ENCODE measurements at places on chromosomes 4 and X.

- DNase-seq = no peak
Observed at GRCh38 chr4:53889326-53890055, 174.9 kb downstream of the CHIC2 start.

- no peak for DNase-seq
Observed at GRCh38 chr4:105870963-105871362, 24.3 kb upstream of the NPNT start.

GRCh38 chrX:70480660-70481018 is 36.0 kb downstream of the DLG3 start:
- DNase-seq = no peak

- DNase-seq = no peak
Observed at GRCh38 chrX:18076434-18076833, 144.3 kb downstream of the BEND2 start.

- DNase-seq = no peak
Observed at GRCh38 chr4:38080061-38080974, 120.1 kb downstream of the PTTG2 start.

- DNase-seq = peak; percentile 80
Observed at GRCh38 chr4:123397144-123398065, 810 bp downstream of the SPRY1 start.

GRCh38 chrX:21873063-21873775 is 17.4 kb downstream of the YY2 start:
- no peak for DNase-seq

GRCh38 chrX:118503260-118504041 is 7.8 kb downstream of the DOCK11 start:
- DNase-seq = no peak

- DNase-seq = no peak
Observed at GRCh38 chr4:10100734-10101216, 15.8 kb downstream of the WDR1 start.

- DNase-seq = no peak
Observed at GRCh38 chrX:67777148-67777547, 233.3 kb downstream of the AR start.

GRCh38 chr4:67549123-67549522 is 3.8 kb upstream of the CENPC start:
- peak; percentile 45 for DNase-seq

- no peak for DNase-seq
Observed at GRCh38 chrX:153989973-153990655, 17.6 kb downstream of the TMEM187 start.

DNA sequence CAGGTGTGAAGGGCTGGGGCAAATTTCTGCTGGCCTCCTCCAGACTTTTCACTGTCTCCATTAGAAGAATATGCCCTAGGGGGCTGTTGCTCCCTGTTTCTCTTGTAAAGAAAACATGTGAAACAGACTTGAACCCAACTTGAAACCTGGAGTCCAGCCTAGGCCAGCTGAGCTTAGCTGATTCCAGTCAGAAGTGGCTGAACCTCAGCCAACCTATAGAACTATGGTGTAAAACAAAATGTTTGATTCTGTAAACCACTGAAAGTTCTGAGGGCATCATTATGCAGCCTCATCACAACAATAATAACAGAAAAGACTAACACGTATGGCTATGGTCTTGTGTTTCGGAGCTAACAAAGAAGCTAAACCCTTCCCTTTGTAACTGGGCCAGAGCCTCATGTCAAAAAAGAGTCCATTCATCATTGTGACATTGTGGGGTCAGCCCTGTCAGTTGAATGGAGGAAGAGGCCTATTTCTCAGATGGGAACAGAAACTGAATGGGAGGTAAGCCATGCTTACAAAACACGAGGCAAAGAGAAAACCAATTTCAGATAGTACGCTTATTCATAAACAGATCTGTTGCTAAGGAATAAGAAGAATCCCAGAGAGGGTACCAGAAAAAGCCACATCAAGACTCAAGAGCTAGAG is 34.1 kb downstream of the SETD7 start:
- no peak for DNase-seq

- no peak for DNase-seq
Observed at GRCh38 chrX:127947450-127947849, 104.8 kb downstream of the ACTRT1 start.

DNA sequence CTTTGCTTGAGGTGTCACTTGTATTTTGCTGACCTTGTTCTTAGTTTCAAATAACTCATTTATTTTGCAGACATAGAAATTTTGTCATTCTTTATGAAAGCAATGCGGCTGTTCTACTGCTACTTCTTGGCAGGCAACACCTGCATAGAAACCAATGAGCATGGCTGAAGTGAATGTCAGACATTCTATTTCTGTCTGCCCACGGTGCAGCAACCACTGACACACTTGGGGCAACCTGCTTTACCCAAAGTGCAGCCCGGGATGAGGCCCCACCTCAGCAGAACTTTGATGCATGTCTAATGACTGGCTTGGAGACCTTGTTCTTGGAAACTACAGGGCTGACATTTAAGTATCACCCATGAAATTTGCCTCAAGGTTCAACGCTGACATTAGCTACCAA is 93.6 kb downstream of the RBM47 start:
- no peak for DNase-seq

- no peak for DNase-seq
Observed at GRCh38 chr4:122914938-122915337, 7.5 kb downstream of the NUDT6 start.

DNA sequence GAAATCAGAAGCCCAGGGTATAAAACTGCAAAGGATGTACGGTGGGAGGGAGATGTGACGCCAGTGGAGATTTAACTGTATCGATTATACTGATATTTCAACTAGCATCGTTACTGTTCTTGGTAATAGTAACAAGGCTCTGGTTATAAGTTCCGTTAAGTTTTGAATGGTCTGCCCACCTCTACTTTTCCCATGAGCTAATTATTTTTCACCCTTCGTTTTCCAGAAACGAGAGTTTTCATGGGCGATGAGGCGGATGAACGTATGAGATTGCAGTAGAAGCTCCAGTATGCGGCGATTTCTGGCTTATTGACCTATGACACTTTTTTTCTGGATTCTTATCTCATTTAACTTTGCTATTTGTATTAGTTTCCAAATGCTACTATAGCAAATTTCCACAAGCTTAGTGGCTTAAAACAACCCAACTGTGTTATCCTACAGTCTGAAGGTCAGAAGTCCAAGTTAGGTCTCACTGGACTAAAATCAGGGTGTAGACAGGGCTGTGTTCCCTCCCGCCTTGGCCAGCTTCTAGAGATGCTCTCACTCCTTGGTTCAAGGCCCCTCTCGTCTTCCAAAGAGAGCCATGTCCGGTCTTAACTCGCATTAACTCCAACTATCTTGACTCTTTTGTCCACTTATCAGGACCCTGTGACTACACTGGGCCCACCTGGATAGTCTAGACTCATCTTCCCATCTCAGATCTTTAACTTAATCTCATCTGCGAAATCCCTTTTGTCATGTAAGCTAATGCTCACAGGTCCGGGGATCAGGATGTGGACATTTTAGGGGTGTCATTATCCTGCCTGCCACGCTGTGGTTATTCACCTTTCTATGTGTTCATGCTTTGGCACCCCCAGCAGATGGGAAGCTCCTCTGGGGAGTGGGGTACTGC is 122.5 kb downstream of the IRF2 start:
- no peak for DNase-seq

GRCh38 chrX:17803449-17803848 is 57.6 kb downstream of the RAI2 start:
- no peak for DNase-seq

GRCh38 chrX:153875391-153876111 is 10.4 kb downstream of the L1CAM start:
- peak; percentile 62 for DNase-seq

DNA sequence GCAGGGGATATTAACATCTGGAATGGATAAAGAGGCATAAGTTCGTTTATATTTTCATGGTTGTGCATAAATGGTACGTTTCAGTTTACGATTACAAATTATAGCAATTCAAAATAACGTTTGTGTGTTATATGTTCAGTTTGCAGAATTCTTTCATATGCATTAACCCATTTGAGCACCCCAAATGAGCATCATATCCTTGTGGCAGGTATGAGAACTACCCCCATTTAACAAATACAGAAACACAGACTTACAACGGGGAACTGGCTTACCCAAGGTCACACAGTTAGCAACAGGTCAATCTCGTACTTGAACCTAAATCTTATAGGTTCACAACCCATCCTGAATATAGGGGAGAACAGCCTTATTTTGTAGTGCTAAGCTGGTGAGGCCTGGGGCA is 33.1 kb downstream of the EDNRA start:
- DNase-seq = no peak

DNA sequence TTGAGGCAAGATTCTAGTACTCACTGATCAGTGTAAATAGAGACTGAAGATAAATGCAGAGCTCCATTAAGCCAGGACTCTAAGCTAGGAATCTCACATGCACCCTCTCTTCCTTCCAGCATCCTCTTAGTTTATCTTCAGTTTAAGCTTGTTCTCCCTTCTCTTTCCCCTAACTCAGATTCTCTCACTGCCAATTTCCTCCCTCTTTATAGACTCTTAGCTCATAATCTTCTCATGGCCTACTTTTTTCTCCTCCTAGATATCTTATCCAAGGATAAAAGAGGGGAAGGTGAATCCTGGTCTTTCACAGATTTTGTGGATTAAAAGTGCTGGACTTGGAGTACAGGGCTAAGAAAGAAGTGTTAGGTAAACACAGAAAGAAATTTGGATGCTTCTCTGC is 108.9 kb upstream of the TENM3 start:
- no peak for DNase-seq

- DNase-seq = no peak
Observed at GRCh38 chr4:163148466-163149336, 18.0 kb downstream of the NAF1 start.

DNA sequence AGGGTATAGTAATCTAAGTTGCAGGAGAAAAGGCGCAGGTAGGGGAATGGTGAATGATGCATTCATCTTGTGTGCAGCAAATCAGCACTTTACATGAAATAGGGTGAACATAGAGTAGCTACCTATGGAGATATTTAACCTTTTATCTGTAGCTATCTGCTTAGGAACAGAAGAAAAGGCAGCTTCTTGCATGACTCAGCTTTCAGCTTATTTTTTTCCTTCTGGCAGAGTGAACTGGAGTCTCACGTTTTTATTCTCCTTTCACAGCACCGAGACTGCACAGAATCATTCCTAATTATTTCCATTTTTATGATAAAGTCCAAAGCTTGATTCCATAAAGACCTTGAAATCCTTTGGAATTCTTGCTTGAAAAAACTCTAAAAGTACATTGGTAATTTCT is 4.8 kb upstream of the SCOC start:
- no peak for DNase-seq

GRCh38 chr4:157221895-157222770 is 1.6 kb downstream of the GRIA2 start:
- DNase-seq = peak; percentile 47

- DNase-seq = no peak
Observed at GRCh38 chrX:44935640-44936039, 62.7 kb downstream of the KDM6A start.

GRCh38 chr4:72365981-72366380 is 203.0 kb downstream of the ADAMTS3 start:
- DNase-seq = no peak

DNA sequence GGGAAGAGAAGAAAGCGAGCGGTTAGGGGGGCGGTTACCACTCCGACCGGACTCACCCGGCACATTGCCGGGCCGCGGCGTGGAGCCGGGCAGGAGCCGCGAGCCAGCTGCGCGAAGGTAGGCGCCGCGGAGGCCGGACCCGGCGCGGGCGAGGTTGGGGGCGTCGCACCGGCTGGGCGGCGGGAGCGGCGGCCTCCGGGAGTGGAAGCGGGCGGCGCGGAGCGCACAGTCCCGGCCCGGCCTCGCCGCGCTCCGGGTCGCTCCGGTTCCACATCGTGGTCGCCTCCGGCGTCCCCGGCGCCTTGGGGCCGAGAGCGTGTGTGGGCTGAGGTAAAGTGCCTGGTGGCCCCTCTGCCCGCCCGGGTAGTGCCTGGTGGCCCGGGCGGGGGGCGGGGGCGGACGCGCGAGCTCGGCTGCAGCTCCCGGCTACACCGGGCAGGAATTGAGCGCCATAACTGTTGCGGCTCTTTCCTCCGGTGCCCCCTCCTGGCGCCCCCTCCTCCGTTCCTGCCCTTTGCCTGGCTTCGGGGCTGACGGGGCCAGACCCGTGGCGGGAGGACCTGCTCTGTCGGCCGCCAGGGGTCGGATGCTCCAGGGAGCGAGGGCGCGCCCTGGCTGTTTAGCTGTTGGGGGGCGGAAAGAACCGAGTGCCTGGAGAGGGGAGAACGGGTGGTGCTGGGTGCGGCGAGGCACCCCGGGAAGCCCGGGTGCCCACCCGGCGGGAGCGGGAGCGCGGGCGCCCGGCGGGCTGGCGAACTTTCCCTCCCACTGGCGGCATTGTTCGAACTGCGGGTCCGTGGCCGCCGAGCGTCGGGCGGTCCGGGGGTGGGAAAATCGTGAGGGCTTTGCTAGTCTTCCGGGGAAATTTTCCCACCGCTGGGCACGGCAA is 626 bp downstream of the JADE3 start:
- peak; percentile 28 for DNase-seq

DNA sequence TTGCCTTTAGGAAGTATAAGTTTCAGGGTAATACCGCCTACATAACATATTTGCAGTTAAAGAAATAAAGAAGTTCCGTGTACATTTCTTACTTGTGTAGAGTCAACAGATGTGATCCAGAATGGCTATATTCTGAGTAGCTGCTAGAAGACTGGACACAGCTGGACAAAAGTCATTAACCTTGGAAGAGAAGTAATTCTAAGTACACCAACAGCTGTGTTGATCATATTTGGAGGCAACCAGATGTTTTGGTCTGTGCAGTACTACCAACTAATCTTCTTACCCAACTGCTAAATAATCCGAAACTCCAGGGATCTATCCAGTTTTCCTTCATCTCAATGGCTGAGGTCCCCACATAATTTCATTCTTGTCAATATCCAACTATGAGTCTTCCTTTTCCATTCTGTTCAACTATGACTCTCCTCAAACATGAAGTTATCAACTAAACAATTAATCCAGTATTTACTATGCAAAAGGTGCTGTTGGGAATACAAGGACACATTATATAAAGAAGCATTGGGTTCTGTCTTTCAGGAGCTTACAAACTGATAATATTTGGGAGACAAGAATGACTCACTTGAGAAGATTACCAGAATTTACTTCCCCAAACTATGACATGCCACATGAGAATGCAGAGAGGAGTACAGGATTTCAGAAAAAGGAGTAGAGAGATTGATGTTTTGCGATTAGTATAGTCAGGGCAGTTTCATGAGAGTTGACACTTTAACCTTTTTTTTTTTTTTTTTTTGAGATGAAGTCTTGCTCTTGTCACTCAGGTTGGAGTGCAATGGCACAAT is 78.2 kb downstream of the COL4A6 start:
- DNase-seq = no peak

GRCh38 chr4:1788254-1788973 is 4.7 kb upstream of the FGFR3 start:
- no peak for DNase-seq

GRCh38 chr4:39319676-39320075 is 46.5 kb downstream of the RFC1 start:
- no peak for DNase-seq
